Activated gamma-delta T cell (primary cell): ENCODE measurements at places on chromosomes 7 and 10.

DNA sequence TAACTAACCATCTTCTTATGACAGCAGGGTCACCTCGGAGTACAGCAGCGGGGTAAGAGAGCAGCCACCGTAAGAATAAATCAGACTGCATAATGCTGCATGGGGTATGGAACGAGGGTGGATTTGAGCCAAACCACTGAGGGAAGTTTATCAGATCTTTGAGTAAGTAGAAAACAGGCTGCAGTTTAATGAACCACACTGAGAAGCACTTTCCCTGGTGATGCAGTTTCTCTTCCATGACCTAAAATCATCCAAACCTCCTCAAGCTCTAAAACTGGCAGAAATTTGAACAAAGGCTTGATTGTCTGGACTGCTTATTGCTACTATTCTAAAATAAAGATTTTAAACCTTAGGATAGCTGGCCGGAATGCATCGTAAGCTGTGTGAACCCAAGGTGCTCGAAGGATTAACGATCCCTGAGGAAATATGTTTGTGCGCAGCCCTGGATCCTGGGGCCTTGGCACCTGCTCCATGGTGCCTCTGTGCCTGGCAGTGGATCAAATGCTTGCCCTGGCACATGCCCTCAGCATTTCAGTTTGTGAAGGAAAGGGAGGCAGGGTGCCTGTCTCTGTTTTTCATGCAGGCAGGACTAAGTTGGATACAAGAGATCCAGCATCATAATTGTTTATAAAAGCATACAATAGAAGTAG is 322.7 kb downstream of the LHFPL3 start:
- no peak for DNase-seq

- DNase-seq, result no peak
These were observed 44.9 kb upstream of the PRKAR1B start for GRCh38 chr7:772005-772294.

DNA sequence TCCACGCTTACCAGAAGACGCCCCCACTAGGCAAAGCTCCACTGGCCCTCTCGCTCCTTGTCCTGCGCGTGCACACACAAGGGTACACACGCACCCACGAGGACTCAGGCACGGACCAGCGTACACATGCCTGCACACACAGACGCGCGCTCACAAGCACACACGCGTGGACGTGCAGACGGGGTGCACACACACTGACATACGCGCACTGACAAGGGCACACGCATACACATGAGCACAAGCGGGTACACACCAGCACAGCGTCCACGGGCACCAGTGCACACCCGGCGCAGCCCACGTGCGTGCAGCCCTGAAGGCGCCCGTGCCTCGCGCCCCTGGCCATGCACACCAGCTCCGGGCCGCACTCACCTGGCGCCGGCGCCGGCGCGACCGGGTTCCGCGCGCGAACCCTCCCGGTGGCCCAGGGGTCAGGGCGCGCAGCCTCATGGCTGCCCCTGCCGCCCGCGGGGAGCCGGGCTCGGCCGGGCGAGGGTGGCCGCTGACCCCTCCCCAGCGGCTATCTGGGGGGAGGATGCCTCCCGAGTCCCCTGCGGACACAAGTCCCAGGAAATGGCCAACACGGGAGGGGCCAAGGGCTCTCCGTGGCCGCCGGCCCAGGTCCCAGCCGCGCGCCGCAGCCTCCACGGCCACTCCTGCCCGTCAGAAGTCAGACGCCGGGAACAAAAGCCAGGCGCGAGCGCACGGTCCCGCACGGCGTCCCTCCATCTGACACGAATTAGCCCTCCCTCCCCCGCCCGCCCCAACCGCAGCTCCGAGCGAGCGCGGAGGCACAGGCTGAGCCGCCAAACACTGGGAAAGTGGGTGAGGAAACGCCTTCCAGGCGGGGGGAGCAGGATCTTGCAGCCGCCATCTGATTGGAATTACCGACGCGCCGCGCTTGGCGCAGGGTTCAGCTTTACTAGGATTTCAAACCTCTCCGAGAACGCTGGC is 45.0 kb downstream of the TNS3 start:
- DNase-seq, result no peak

GRCh38 chr10:114079421-114079820 is 35.8 kb downstream of the ADRB1 start:
- no peak for DNase-seq

DNA sequence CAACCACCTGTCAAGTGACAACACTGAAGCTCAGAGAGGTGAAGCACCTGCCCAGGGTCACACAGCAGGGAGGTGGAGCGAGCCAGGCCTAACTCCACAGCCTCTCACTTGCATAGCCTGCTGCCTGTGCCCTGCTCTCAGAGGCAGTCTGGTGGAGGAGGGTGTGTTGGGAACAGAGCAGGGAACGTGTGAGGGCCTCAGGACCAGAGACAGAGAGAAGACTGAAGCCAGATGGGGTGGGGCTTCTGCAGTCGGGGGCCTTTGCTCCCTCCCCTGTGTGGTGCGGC is 114.0 kb downstream of the PTPN20 start:
- no peak for DNase-seq

DNA sequence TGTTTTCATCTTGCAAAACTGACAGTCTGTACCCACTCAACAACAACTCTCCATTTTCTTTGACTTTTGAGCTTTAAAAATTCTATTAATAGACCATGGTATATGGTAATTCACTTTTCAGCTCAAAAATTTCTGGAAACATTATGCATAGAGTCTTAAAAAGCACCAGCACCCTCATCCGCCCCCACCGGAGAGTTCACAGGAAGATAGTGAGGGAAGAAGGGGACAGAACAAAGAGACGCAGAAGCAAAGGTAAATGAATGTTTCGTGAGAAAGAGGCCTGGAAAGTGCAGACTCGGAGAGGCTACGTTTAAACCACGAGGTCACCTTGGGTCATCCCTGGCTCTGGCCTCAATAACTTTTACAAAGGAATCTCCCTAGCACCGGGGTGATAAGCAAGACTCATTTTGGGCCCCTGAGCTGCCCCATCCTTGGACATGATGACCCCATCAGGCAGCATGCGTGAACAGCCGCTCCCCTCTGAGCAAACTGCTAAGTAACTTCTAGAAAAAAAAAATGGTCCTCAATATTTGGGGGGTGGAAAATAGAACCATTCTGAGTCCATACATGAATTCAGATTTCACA is 96.3 kb downstream of the CPXM2 start:
- no peak for DNase-seq

DNA sequence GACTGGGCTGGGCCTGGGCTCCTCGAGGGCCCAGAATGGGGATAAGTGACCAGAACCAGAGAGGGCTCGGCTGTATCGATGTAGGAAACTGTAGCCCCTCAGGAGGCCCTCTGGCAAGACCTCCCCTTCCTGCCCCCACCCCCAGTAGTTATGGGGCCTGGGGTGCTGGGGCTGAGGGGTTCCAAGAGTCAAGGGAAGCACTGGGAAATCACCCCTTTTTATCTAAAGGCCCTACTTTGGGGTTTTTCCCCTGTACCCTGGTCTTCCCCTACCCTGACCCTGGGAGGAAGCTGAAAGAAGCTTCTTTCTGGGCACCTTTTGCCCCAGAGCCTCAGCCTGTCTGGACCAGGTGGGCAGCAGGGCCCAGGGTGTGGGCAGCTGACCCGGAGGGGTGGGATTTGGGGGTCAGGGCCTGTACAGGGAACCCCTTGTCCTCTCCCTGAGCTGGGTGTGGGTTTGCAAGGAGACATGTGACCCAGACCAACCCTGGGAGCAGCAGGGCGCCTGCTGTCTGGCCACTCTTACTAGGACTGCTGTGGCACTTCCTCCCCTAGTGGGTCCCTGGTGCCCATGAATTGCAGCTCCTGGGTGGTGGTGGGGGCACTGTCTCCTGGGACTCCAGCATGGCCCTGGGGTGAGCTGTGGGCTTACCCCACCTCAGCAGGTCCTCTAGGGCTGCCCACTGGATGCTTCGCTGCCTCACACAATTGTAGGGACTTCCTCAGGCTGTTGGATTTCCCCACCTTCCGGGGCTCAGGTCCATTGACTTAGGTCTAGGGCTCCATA is 1.5 kb downstream of the IRF5 start:
- DNase-seq, result no peak

DNA sequence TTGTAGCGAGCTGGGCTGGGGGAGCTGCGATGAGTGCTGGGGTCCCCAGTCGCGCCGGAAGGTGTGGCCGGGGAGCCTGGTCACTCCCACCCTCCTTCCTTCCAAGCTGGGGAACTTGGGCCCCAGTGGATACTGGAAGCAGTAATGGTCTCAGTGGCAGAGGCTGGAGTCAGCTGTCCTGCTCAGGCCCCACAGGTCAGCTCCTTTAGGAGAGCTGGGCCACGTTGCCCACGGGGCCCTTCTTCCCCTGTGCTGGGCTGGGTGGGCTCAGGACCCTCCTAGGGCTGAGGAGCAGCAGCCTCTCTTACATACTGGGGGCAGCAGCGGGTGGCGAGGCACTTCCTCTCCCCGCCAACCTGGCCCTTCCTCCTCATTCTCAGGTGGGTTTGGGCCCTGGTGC is 200.6 kb upstream of the MKI67 start:
- DNase-seq, result no peak

DNA sequence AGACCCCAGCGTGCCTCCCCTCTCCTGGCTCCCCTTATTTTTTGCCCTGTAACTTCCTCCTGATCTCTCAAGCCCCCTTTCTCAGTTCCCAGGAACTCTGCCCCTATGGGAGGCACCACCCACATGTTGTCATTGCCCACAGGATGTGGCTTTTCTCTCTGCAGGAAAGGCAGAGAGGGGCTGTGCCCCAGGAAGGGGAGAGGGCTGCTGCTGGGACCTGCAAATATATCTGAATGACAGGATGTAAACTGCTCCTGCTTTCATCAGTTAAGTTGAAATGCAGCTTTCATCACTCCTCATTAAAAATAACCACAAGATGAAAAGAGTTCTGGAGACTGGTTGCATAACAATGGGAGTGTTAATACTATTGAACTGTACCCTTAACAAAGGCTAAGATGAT is 103.3 kb downstream of the CLEC2L start:
- DNase-seq, result no peak

GRCh38 chr10:116688241-116688711 is 54.1 kb downstream of the HSPA12A start:
- no peak for DNase-seq

- DNase-seq, result no peak
These were observed 468 bp upstream of the TRIM56 start for GRCh38 chr7:101084865-101085161.

GRCh38 chr7:147923841-147924240 is 666.7 kb upstream of the C7orf33 start:
- DNase-seq, result no peak

DNA sequence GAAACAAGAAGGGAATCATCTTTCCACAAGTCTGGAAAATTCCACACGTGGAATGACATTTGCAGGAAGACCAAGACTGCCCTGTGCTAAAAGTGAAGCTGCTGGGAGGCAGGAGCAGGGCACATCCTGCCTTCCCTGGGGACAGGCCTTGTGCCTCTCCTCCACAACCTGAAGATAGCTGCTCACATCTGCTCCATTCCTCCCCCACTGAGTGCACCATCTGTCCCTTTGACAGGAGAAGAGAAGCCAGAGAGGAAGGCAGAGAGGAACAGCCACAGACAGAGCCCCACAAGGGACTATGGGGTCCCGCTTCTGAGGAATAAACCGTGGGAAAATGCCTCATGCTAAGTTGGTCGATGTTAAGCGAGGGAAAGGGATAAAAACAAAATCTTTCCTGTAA is 15.9 kb upstream of the FAM171A1 start:
- DNase-seq, result no peak

GRCh38 chr10:21531164-21531563 is 2.9 kb upstream of the MLLT10 start:
- no peak for DNase-seq

GRCh38 chr10:24237801-24238395 is 29.0 kb downstream of the KIAA1217 start:
- no peak for DNase-seq

DNA sequence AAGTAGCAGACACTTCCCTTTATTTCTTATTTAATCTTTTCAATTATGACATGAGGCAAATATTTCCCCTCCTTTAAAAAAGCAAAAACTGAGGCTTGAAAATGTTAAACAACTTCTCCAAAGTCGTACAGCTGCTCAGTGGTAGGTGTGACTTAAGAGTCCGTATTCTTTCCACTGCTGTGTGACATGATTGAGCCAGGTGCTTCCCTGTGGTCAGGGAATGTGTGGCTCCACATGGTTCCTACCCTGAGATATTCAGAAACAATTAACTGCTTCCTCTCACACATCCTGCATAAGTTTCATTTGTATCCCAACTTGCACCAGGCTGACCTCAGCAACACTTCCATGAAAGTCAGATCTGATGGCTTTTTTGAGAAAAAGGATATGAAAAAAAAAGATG is 13.6 kb downstream of the OPALIN start:
- no peak for DNase-seq

- DNase-seq, result no peak
These were observed 116.3 kb upstream of the CSTF2T start for GRCh38 chr10:51815723-51816122.

GRCh38 chr10:91328320-91328984 is 81.7 kb upstream of the HECTD2 start:
- no peak for DNase-seq

DNA sequence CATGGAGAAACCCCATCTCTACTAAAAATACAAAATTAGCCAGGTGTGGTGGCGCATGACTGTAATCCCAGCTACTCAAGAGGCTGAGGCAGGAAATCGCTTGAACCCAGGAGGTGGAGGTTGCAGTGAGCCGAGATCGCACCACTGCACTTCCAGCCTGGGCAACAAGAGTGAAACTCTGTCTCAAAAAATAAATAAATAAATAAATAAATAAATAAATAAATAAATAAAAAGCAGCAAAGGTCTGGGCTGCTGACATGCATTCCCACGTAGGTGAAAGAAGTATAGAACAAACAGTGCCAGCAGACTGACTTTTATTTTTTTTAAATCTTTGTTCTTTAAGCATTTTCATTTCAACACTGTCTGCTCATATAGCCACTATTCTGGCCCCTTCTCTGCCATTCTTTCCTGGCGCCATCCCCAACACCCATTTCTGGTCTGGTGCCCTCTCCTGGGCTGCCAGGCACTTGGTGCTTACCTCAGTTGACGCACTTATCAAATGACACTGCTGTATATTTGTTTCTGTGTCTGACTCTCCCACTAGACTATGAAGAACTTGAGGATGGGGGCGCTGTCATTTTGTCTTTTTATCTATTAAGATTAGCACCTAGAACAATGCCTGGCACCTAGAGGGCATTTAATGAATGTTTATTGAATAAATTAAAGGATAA is 15.6 kb downstream of the FAM107B start:
- DNase-seq, result no peak

DNA sequence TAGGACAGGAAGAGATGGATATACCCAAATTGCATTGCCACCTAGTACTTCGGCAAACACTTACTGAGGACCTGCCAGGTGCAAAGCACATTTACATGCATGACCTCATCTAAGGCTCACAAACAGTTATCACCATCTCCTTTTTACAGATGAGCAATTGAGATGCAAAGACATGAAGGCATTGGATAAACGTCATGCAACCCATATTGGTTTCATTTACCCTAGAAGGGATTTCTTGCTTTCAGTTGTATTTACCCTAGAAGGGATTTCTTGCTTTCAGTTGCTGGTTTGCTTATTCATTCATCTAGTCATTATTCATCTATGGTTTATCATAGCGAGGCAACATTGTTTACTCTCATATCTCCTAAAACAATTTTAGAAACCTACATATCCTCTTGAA is 52.2 kb downstream of the STEAP1B start:
- no peak for DNase-seq
